ENCODE measurements at places on chromosomes 7 and 10.

DNA sequence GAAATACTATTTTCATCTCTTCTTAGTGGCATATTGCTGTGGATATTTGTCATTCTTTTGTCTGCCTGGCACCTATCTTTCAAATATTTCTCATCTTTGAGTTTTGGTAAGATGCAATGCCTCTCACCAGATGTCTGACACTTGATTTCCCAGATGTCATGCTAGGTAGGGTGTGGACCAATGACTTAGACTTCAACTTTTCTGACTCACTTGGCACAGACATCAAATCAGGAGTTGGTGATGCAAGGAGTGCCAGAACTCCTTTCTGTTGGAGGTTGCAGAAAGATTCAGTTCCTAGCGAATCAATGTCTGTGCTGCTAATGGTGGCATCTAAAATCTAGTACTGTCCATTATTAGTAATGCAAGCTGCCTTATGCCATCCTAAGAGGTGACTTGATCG lies 216.9 kb upstream of the FERD3L start:
- no peak for DNase-seq

- no peak for DNase-seq
Observed at GRCh38 chr7:113698556-113699220, 220.1 kb downstream of the PPP1R3A start.

- DNase-seq, result no peak
Observed at GRCh38 chr10:15196021-15196834, 27.7 kb upstream of the NMT2 start.

- no peak for DNase-seq
Observed at GRCh38 chr7:151167197-151167961, at the start of gene GBX1. Gene GBX1 (minus strand): TSS chr7:151167694. CDS start chr7:151167548, 146 bp downstream.

- no peak for DNase-seq
Observed at GRCh38 chr7:43569424-43569823, 13.5 kb upstream of the STK17A start.

DNA sequence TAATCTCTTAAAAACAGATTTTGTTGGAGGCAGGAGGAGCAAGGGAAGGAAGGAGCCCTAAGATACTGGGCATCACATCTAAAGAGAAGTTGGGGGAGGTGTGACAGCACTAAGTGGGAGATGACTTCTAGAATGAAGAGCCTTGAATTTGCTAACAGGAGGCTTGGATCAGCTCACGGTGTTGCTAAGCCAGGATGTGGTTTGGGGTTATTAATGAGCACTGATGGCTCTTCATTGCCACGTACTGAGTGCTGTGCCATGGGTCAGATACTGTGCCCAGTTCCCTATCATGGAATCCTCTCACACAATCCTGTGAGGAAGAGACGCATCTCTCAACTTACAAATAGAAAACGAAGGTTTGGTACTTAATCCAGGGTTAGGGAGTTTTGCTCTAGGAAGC lies 78.5 kb downstream of the C7orf25 start:
- no peak for DNase-seq

DNA sequence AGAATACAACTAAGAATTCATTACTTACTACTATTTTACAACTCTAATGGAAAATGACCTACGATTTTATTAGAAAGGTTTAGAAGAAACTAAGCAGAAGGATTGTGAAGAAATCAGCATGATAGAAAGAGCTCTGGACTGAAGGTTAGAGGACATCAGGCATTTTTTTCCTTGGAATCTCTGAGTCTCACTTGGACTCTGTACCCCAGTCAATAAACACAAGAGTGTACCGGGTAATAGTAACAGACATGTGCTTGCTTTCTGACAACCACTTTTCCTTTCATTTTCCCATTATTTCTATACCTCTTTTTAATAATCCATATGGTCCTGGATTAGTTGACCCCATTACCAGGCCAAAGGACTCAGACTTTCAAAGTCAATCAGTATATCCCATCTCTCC lies 1240.9 kb upstream of the LRRTM3 start:
- no peak for DNase-seq

DNA sequence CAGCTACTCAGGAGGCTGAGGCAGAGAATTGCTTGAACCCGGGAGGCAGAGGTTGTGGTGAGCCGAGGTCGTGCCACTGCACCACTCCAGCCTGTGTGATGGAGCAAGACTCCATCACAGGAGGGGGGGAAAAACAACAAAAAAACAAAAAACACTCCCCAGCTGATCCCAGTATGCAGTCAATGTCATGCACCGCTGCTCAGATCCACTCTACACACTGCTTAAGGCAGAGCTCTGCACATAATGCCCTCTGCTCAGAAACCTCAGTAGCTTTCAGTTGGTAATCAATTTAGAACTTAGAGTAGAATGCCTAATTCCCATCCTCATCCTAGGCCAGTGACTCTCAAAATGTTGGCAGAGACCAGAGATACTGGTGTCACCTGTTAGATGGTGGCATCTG lies 43.9 kb downstream of the PDSS1 start:
- no peak for DNase-seq

GRCh38 chr10:3820255-3820654 lies 35.2 kb upstream of the KLF6 start:
- DNase-seq, result no peak

DNA sequence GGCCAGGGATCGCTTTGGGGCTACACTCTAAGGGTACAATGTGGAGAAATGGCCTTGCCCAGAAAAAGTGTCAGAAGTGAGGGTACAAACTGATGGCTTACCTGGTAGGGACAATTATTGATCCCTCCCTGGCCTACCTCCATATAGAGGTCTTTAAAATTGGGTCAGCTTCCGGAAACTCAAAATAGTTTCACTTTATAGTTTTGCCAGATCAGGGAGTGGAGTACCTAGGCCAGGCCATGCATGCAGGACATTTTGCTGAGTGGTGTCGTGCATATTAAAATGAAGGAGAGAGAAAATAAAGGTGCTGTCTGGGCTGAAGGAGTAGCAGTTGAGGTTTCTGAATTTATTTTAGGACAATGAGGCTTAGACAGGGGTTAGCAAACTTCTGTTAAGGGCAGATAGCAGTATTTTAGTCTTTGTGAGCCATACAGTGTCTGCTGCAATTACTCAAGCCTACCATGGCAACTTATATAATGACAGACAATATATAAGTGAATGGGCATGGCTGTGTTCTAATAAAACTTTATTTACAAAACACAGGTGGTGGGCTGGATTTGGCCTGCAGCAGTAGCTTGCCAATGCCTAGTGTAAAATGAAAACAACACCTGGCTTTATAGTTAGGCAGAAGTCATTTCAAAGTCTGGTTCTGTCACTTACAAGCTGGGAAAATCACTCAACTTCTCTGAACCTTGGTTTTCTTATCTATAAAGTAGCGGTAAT lies 176.9 kb upstream of the AOAH start:
- DNase-seq, result no peak

- no peak for DNase-seq
Observed at GRCh38 chr7:82110146-82110840, 333.3 kb downstream of the CACNA2D1 start.

- DNase-seq, result no peak
Observed at GRCh38 chr7:30427296-30428070, 51.1 kb downstream of the NOD1 start.

- no peak for DNase-seq
Observed at GRCh38 chr10:11875494-11876281, 52.5 kb downstream of the PROSER2 start.

GRCh38 chr10:126015413-126015812 lies 119.0 kb downstream of the FANK1 start:
- no peak for DNase-seq

GRCh38 chr10:86375204-86375603 lies 8.6 kb upstream of the GRID1 start:
- no peak for DNase-seq

GRCh38 chr10:94443047-94443446 lies 40.7 kb downstream of the TBC1D12 start:
- DNase-seq, result no peak

DNA sequence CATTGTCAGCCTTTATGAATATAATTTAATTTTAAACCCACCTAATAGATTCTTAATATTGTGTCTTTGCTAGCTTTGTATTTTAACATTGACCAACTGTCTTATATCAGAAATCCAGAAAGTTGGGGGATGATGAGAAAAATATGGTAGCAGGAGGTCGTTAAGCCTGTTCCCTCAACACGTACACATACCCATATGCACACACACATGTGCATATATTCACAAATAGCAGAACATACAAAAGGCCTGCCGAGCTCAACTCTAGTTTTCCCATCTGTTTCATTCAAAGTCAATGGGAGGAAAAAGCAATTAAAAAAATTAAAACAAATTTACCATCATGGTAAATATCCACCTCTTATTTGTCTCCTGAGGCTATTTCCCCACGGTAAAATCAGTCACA lies 25.9 kb upstream of the PTPRZ1 start:
- DNase-seq, result no peak

DNA sequence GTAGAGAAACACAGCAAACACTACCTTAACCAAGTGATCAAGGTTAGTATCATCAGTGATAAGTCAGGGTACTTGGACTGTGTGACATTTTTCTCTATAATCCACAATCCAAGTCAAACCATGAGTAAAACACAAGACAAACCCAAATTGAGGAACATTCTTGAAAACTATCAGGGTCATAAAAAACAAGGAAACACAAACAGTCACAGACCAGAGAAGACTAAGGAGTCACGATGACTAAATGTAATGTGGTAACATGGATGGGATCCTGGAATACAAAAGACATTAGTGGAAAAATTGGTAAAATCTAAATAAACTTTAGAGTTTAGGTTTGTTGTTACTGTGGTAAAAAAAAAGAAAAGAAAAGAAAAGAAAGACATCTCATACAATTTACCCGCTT lies 103.8 kb downstream of the ARMH3 start:
- no peak for DNase-seq

DNA sequence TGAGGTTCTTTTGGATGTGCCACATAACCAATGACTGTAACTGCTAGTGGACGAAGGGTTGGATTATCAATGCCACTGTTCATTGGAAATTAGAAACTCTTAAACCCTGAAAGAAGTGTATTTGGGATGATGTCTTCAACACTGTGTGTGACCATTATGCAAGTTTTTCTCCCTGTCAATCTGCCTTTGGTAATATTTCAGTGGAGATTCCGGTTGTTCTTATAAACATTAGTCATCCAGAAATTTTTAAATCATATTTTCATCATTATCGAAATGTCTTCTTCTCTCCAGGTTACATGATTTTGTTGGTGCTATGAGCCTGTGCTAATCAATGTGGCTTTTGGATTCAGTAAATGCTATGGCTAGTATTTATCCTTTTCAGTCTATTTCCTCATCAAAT lies 61.7 kb upstream of the KLF6 start:
- DNase-seq, result no peak

GRCh38 chr10:536371-536925 lies 153.0 kb downstream of the DIP2C start:
- no peak for DNase-seq

DNA sequence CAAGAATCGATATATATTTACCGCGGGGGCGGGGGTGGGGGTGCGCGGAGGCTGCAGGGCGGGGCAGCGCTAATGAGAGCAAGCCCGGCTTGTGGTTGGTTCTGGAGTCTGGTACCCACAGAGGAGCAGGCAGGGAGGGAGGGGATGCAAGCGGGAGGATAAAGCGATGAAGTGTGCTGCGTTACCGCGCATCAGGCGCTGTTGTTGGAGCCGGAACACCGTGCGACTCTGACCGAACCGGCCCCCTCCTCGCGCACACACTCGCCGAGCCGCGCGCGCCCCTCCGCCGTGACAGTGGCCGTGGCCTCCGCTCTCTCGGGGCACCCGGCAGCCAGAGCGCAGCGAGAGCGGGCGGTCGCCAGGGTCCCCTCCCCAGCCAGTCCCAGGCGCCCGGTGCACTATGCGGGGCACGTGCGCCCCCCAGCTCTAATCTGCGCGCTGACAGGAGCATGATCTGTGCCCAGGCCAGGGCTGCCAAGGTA lies at the start of gene HECW1:
TSS of gene HECW1 (plus strand) at position 189 of the 482 bp plus-strand sequence. CDS start 131,259 bp downstream, outside the sequence.
- DNase-seq, result no peak

GRCh38 chr10:106440355-106440754 lies 724.2 kb downstream of the SORCS1 start:
- no peak for DNase-seq

DNA sequence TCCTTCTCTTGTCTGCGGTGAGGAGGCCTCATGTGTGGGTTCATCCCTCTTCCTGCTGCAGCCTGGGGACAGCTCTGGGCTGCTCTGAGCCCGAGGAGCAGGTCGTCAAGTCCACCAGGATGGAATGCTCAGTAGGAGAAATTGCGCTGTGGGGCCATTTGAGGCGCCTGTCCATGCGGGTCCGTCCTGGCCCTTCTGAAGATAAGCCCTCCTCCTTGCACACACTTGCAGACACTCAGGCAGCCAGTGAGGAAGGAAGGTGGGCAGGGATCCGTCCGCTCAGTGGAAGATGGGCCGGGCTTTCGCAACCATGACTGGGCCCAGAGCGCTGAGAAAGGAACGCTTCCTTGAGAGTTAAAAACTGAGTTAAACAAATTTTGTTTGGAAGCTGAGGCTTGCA lies 356.8 kb downstream of the GLRX3 start:
- DNase-seq, result no peak

DNA sequence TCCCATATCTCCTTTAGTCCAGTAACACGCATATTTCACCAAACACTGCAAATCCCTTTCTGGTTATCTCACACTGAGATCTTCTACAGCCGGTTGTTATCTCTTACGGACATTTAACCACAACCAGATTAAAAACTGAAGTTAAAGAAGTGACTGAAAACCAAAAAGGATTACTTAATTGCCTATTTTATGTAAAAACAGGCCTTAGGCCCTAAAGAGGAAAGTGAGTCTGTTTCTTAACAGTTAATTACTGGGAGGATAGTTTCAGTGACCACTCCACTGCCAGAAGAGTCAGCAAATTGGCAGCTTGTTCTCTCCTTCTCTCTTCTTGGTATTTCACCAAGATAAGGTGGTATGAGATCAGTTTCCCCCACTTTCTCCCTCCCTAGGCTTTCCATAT lies 161.9 kb upstream of the MEOX2 start:
- no peak for DNase-seq

GRCh38 chr7:136997735-136998134 lies 129.3 kb downstream of the CHRM2 start:
- DNase-seq, result no peak

- DNase-seq, result no peak
Observed at GRCh38 chr7:151035026-151035717, 6.9 kb downstream of the ABCB8 start.

DNA sequence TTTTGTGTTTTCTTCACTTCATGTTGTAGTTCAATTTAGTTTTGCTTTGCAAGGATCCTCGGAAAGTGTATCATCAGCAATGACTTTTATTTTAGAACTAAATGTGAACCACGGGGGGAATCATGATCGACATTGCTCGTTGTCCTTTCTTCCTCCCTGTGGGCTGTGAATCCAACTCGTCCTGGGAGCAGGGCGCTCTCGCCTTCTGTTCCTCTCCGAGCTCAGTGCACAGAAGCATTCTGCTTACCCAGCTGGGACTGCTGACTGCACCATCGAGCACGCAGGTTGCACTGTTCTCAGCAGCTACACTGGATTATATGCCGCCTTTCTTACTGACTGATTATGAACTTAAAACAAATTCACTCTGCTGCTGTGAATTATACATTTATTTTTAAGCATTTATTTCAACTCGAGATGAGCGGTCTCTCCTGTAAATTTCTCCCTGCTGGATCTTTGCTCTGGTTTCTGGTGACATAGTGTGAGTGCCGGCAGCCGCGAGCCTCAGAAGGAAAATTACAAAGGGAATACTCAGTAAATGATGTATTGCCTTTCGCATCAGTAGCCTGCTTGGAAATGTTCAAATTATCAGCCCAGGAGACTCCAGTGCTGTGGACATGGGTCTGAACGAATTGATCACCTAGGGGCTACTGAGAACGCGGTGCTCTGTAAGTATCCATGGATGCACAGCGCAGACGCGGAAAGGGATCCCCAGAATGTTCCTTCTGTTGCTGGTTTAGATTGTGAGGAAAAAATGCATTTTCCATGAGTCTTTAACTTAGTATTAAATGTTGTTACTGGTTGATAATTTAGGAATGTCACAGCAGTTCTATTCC lies 92.6 kb downstream of the PTPRE start:
- no peak for DNase-seq

- DNase-seq, result no peak
Observed at GRCh38 chr10:124732931-124733570, 11.1 kb downstream of the FAM53B start.
